Activated effector memory CD4-positive, alpha-beta T cell treated with Interleukin-2 at 50 U/mL for 16 hours (primary cell): ENCODE measurements at places on chromosomes 12 and 14.

DNA sequence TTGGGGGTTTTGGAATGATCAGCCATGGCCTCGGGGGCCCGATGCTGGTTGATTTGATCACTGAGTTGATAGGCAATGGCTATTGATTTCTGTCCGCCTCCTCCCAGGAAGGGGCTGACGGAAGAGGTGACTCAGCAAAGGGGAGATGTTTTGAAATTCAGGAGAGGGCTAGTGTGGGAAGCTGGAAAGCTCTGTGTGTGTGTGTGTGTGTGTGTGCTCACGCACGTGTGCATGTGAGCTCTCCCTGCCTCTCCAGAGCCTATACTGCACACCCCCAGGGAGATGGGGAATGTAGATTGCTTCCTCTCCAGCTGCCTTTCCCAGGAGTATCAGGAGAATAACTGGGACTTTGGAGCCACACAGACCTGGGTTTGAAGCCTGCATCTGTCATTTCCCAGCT lies 184.9 kb upstream of the MYL2 start:
- no peak for DNase-seq

DNA sequence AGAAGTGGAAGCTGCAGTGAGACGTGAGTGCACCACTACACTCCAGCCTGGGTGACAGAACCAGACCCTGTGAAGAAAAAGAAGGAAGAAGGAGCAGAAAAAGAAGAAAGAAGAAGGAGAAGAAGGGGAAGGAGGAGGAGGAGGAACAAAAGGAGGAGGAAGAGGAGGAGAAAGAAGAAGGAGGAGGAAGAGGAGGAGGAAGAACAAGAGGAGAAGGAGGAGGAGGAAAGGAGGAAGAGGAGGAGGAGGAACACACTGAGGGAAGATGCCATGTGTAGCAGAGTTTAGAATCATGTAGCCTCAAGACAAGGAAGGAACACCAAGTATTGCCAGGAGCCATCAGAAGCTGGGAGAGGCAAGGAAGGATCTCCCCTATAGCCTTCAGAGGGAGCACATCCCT lies 241.5 kb downstream of the KSR2 start:
- no peak for DNase-seq

GRCh38 chr14:61632401-61632800 lies 62.9 kb upstream of the HIF1A start:
- no peak for DNase-seq

GRCh38 chr12:125049093-125049458 lies 16.2 kb upstream of the AACS start:
- DNase-seq, result no peak

- DNase-seq, result no peak
Observed at GRCh38 chr14:101072945-101073597, 169.5 kb upstream of the RTL1 start.

DNA sequence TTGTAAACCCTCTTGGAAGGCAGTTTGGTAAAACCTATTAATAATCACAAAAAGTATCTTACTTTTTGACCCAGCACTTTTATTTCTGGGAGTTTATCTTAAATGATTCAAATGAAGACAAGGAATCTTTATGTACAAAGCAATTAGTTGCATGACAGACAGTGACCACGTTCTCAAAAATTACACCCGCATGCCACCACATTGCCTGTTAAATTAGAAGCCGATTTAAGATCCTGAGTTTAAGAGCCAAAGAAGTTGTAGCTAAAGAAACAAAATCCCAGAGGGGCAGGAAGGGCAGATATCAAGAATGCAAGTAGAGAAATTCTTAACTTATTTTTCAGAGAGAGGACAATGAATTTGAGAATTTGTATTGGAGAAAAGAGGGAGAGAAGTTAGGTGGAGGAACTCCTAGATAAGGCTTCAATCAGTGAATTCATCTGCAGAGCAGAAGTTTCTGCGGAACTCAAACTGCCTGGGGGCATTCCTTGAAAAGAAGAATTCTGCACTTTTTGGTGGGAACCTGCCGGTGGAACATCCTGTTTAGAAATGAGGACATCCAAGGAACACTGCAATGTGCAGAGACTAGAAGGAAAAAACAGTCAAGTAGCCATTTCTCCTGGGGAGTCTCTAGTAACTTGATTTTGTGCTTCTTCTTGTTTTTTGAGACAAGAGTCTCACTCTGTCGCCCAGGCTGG lies 1.1 kb upstream of the RIOX1 start:
- no peak for DNase-seq

DNA sequence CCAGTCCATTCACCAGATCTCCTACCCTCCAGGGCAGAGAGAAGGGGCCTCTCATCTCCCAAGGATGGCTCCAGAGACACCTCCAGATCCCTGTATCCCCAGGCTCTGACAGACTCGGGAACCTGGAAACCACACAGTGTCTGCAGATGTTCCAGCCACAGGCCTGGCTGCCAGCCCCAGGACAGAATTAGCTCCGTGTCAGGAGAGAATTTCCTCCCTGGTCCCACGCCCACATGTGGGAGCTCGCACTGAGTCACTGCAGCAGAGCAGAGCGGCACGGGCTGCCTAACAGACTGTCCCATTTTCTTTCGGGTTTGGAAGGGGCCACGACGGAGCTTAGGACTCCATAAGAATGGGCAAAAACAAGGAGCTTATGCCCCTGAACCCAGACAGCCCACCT lies 33.6 kb downstream of the CMKLR1 start:
- DNase-seq, result no peak

DNA sequence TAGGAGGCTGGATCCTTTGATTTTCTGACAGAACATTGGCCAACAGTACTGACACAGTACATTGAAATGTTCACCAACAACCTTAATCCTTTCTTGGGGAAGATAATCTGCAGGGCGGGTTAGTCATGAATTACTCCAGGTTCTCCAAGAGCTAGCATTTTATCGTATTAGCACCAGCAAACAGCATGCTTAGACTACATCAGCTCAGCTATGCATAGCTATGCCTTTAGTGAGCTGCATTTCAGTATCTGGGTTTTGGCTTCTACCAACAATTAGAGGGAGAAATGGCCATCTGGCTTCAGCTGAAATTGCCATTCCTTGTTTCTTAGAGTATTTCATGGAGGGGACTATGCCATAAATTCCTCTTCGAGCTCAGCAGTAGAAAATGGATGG lies 33.8 kb downstream of the SAMD4A start:
- DNase-seq, result no peak
